Suppressor macrophage (primary cell): ENCODE measurements at places on chromosomes 1 and 21.

DNA sequence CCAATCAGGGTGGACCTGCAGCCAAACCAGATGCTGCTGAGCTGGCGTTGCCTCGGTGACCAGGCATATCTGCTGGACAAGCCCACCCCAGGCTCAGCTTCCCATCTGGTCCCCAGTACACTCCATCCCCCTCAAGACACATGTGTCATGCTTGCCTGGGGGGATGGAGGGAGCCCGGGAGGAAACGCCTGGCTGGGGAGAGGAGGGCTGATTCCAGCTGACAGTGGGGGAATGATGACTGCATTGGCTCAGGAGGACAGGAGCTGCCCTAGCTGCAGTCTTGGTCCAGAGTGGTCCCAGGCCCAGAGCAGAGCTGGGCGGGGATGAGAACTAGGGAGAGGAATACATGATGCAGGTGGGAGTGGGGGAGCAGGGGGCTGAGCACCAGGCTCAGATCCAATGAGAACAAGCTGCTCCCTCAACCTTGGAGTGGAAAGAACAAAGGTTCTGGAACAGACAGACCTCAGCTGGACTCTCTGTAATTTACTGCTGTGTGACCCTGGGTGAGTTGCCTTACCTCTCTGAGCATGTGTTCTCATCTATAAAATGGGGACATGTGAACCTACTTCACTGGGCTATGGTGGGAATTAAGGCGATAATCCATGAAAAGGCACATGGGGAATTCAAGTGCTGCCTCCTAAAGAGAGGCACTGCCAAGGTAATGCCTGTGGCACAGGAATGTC, 23.1 kb upstream of the ECE1 start:
- no peak for DNase-seq

- no peak for DNase-seq
Observed at GRCh38 chr1:246091477-246091876, 415.6 kb downstream of the SMYD3 start.

- DNase-seq, result no peak
Observed at GRCh38 chr1:67752306-67752705, 67.3 kb downstream of the GADD45A start.

DNA sequence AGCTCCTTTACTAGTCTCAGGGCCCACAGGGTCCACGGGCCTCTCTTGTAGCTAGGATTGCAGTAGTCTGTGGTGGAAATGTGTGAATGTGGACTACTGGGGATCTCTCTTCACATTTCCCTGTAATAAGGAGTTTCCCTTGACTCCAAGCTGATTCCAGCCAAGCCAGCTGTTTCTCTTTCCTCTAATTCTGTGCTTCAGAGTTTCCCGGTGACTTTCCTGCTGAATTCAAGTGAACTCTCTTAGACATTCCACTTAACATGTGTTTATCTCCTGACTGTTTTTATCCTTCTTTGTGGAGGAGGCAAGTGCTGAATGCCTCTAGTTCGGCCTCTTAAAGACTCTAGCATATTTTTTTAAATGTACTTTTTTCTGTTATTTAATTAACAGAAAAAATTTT, 354.0 kb upstream of the RGS18 start:
- DNase-seq, result no peak

- DNase-seq, result no peak
Observed at GRCh38 chr1:108190686-108191416, 9.3 kb downstream of the SLC25A24 start.

DNA sequence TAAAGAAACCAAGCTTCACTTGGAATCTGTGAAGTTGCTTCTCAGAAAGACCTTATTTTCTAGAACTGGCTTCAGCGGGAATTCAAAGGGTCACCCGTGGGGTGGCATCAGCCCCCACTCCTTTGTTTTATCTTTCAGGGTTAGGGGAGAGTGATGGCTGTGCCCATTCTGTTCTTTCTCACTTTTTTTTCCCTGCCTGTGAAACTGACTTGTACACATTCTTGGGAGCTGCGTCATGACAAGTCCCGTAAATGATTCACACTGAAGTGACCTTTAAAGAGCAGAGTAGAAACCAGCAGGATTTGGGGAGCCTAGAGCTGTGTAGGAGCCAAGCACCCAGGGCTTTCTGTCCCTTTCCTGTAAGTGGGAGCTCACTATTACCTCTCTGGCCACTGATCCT, 43.8 kb downstream of the SLC44A3 start:
- DNase-seq, result no peak

- no peak for DNase-seq
Observed at GRCh38 chr1:229952670-229953520, 114.1 kb upstream of the GALNT2 start.

GRCh38 chr1:78797108-78797781, 147.6 kb downstream of the IFI44 start:
- no peak for DNase-seq

DNA sequence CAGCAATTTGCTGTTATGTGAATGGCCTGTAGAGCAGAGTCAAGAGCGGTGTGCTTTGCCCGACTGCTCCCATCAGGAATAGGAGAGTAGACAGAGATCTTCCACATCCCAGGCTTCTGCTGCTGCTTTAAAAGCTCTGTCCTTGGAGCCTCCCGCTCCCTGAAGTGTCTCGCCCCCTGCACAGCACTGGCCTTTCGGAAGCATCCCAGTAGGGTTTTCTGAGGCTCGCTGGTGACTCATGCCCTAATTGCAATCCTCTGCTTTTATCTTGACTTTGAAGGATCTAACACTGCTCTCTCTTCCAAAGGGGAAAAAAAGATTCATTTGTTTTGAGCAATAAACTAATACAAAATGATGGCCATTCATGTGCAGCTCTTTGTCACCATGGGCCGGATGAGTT, 13.3 kb upstream of the CD101 start:
- peak; percentile 24 for DNase-seq

GRCh38 chr1:97806996-97807520, 113.8 kb downstream of the DPYD start:
- no peak for DNase-seq

DNA sequence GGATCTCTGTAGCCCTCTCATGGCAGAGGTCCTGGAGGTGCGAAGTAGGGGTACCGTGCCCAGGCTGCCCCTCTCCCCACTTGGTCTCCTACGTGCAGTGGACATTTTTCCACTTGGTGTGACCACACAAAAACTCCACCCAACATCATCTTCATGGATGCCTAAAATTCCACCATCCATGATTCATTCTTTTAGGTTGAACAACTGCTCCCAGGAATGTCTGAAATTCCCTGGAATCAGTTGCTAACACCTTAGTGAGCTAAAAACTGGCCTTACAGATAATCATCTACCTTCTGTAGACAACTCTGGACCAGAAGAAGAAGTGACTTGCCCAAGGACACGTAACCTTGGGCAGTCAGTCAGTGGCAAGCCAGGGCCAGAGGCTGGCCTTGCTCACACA, 32.1 kb upstream of the CLIC4 start:
- DNase-seq, result no peak

- no peak for DNase-seq
Observed at GRCh38 chr1:100557606-100557953, 19.6 kb downstream of the GPR88 start.

DNA sequence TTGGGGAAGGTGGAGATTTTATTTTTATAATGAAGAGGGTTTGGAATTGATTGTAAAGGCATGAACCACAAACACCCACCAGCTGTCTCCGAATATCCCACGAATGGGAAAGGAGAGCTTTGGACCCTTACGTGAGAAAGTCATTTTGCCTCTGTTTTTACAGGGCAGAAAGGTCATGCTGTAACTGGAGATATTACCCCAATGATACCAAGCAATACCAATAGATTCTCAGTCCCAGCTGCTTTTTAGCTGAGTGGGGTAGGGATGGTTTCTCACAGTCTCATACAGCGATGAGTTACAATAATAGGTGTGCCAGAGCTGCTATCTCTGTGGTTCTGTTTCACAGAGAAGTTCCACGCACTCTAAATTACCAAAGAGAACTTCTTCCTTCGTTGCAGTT, 8.8 kb upstream of the F3 start:
- DNase-seq, result no peak

- peak; percentile 30 for DNase-seq
Observed at GRCh38 chr21:29418813-29419212, 120.1 kb downstream of the BACH1 start.

DNA sequence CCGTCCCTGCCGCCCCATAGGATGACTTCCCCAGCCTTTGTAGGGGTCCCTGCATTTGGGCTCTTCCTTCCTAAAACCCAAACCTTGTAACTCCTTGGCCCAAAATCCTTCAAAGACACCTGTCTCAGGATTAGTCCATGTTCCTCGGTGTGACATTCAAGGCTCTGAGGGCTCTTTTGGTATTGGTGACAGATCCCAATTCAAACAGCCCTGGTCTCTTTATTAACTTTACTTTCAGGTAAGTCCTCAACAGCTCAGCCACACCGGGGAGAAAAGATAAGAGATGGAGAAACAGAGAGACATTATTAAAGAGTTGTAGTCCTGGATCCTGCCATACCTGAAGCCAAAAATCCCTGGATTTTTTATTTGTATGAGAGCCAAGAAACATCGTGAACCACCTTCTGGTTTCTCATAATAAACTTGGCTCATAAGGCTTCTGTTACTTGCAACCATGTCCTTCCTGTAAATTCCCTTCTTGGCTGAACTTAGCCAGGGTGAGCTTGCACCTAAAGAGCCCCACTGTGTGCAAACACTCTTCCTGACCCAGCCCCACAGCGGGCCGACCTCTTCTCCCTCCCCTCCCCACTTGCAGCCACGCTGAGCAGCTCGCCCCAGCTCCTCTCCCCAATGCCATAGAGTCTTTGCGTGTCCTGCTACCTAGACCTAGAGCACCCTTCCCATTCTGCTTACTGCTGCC, 7.9 kb upstream of the MATN1 start:
- no peak for DNase-seq

GRCh38 chr1:64486193-64486592, 16.3 kb downstream of the CACHD1 start:
- no peak for DNase-seq

DNA sequence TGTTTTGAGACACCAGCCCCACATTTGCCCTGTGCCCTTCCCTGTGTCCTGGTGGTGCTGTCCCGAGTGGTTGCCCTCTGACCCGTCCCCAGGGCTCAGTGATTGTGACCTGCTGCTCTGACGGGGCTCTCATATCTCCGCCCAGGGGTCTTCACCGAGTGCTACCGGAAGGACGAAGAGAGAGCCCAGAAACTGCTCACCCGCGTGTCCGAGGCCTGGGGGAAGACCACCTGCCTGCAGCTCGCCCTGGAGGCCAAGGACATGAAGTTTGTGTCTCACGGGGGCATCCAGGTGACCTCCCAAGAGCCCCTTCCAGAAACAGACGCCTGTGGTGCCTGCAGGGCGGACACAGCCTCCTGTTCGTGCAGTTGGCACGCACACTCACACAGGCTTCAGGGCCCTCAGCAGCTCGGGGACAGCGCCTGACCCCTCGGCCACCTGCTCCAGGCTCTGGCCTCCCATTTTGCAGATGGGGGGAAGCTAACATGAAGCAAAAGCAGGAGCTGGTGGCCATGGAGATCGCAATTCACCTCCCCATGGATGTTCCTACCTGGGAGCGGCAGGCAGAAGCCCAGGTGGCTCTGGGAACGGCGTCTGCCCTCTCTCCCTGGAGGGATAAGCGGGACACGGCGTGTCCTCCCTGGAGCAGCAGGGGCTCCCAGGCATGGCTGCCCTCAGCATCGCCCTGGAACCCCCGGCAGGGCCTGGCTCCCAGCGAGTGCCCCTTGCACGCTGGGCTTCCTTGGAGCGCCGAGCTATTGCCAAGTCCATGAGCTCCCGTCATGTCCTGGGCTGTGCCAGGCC, 45.9 kb downstream of the TRPM2 start:
- no peak for DNase-seq

- peak; percentile 73 for DNase-seq
Observed at GRCh38 chr1:221016751-221017150, 137.5 kb downstream of the HLX start.

GRCh38 chr21:46556802-46557201, 48.1 kb downstream of the S100B start:
- no peak for DNase-seq

DNA sequence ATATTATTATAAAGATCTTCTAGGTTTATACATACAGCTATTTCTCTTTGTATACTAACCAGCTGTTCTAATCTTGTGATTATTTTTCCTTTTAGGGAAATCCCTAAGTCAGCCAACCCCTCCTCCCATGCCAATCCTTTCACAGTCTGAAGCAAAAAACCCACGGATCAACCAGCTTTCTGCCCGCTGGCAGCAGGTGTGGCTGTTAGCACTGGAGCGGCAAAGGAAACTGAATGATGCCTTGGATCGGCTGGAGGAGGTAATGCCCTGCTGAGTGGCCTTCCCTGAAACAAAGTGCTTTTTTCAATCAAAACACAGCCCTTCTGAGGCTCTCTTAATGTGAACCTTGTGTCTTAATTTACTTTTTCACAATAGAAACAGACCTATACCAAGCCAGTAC, 32.4 kb upstream of the BMP8A start:
- no peak for DNase-seq

DNA sequence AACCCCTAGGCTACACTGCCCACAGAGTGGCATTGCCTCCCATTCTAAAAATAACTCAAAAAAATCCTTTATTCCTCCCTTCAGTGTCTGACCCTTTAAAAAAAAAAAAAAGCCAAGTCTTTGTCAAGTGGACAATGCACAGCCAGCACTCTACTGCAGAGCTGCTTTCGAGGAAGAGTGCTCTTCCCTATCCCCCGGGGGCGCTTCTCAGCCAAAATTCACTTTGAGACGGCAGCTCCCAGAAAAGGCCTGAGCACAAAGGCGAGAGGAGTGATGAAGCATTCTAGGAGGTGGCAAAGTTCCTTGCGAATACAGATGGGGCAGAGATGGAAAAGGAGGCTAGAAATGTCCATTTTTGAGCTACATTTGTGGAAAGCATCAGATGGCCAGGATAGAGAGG, 23.3 kb downstream of the EPHA10 start:
- no peak for DNase-seq

- DNase-seq, result no peak
Observed at GRCh38 chr21:26840912-26841311, 4.3 kb downstream of the ADAMTS1 start.

DNA sequence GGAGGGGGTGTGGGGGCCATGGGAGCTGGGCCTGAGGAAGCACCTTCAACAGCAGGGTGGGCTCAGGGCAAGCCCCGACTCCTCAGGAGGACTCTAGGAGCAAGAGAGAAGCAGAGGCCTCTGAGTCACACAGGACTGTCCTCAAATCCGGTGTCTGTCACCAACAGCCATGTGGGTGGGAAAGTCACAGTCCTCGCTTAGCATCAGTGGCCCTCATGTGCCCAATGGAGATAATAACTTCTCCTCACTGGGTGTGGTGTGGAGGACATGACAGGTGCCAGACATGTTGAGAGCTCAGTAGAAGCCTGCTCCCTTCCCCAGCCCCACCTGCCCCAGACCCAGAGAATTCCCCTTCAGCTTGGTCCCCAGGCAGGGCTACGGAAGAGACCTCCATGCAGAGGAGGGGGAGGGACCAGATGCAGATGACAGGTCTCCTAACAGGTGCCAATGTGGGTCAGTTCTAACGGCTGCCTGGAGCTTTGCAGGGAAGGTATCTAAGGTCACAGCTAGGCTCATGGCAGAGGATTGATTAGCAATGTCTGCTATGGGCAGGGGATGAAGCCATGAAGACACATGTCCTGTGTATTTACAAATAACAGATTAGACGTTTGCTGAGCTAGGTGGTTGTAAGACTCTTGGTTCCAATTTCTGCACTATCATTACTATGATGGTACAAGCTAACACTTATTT, 30.2 kb downstream of the TTC39A start:
- DNase-seq, result no peak

GRCh38 chr1:200379432-200379757, 30.4 kb downstream of the ZNF281 start:
- DNase-seq, result no peak
